Fibroblast of skin of back (primary cell): ENCODE measurements at places on chromosomes 6 and 20.

GRCh38 chr20:33773412-33774089 is 37.6 kb upstream of the CHMP4B start:
- DNase-seq, result no peak

DNA sequence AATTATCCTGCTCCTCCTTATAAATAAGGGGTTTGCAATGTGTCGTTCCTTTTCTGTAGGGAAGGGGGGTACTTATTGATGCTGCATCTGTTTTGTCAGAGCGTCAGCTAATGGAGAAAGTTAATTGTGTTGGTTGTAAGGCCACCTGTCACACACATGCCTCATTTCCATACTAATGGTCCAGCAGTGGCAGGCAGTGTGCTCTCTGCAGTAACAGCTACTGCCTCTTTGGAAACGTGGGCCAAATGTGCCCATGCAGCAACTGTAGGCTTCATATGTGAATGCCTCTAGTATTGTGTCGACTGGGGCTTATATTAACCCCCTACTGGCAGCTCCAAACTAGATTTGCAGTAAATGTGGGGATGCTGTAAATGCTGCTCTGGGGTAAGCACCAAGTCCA is 56.3 kb upstream of the OLIG3 start:
- DNase-seq, result no peak

- peak; percentile 94 for DNase-seq
Measured at GRCh38 chr6:42453031-42453653, 1.4 kb upstream of the TRERF1 start.

DNA sequence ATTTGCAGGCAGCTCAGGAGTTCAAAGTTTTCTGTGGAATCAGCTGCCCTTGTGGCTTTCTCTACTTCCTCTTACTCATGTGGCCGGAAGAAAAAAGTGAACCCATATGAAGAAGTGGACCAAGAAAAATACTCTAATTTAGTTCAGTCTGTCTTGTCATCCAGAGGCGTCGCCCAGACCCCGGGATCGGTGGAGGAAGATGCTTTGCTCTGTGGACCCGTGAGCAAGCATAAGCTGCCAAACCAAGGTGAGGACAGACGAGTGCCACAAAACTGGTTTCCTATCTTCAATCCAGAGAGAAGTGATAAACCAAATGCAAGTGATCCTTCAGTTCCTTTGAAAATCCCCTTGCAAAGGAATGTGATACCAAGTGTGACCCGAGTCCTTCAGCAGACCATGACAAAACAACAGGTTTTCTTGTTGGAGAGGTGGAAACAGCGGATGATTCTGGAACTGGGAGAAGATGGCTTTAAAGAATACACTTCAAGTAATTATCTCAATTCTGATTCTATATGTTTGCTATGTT is 1.1 kb downstream of the MGME1 start:
- DNase-seq, result peak; percentile 71

- no peak for DNase-seq
Measured at GRCh38 chr6:47288267-47289090, 21.2 kb downstream of the TNFRSF21 start.

DNA sequence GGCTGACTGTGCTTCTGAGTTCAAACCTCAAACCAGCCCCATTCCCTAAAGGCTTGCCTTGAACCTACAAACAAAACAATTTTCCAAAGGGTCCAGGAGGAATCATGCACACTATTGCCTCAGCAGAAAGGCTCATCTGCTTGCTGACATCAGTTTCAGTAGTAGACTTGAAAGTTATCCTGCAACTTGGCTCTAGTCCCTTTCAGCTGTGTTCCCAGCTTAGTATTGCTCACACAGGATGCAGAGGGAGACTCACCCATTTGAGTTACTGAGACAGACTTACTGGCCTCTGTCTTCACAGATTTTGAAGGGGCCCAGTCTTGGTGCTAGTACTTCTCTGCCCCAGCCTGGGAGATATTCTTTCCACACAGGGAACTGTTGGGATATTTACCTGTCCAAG is 38.5 kb upstream of the TFB1M start:
- DNase-seq, result peak; percentile 30

- no peak for DNase-seq
Measured at GRCh38 chr6:15242937-15243614, 2.8 kb upstream of the JARID2 start.

DNA sequence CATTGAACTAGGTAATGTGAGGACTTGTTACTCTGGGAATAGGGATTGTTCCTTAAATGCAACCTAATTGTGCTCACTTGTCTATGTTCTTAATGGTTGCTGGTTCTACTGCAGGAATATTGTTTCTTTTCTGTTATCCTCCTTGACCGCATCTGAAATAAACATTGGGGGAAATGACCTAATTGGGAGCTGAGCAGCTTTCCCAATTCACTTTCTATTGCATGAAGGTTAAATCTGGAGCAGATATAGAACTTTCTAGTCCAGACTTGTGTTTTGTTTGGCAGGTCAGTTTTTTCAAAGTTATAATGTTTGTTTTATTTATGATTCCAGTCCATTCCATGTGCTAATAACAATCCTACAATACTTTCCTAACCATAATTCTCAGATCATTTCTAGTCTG is 981.0 kb upstream of the CITED2 start:
- DNase-seq, result no peak
